ENCODE measurements at places on chromosomes 4 and X.

DNA sequence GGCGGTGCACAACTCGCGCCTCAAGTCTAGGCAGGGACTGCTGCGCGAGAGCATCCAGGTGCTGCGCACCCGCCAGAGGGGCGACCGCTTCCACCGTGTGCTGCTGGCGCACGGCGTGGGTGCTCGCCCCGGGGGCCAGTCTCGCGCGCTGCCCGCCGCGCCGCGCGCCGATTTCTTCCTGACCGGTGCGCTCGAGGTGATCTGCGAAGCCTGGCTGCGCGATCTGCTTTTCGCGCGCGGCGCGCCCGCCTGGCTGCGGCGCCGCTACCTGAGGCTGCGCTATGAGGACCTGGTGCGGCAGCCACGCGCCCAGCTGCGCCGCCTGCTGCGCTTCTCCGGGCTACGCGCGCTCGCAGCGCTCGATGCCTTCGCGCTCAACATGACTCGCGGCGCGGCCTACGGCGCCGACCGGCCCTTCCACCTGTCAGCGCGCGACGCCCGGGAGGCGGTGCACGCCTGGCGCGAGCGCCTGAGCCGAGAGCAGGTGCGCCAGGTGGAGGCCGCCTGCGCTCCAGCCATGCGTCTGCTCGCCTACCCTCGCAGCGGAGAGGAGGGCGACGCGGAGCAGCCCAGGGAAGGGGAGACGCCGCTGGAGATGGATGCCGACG is 1.3 kb downstream of the CHST7 start:
- no peak for DNase-seq

DNA sequence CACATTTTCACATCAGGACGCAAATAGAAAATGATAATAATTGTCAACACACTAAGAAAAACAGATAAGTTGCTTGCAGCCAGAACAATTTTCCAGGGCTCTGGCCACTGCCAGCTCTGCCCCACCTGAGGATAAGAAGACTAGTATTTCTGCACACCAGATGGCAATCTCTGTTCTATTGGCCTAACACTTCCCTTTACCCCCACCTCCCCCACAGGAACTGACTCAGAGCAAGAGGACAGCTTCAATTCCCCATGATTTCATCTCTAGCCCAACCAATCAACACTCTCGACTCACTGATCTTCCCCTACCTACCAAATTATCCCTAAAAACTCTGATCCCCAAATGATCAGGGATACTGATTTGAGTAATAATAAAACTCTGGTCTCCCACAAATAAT is 164.0 kb downstream of the SMARCA1 start:
- peak; percentile 26 for DNase-seq

- no peak for DNase-seq
These were observed 143.0 kb upstream of the FAM241A start for GRCh38 chr4:112002248-112002661.

DNA sequence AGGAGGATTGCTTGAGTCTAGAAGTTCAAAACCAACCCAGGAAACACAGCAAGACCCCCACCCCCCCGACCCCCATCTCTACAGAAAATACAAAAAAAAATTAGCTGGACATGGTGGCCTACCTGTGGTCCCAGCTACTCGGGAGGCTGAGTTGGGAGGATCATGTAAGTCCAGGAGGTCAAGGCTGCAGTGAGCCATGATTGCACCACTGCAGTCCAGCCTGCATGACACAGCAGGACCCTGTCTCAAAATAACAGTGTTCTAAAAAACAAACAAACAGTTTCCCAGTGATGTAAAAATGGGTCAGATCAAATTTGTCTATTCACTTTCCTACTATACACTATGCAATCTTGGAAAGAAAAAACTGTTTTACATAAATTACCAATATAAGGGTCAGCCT is 2.0 kb upstream of the CBR4 start:
- no peak for DNase-seq

GRCh38 chr4:152424396-152424795 is 111.5 kb downstream of the FBXW7 start:
- DNase-seq: no peak

GRCh38 chr4:38696697-38697096 is 32.7 kb downstream of the KLF3 start:
- DNase-seq: no peak

DNA sequence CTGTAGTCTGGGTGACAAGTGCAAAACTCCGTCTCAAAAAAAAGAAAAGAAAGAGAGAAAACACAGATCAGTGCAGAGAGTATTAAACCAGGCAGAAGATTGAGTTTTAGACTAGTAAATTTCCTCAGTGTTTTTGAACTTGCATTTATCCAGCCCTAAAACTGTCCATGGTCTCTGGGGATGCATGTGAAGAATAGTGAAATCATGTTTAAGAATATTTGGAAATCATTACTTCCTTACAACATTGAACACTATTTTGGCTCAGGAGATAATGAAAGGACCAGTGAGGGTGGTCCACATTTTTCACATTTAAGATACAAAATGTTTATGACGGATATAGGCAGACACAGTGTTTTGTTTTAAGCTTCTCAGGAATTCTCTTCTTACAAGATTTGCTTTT is 195.8 kb upstream of the RASGEF1B start:
- no peak for DNase-seq

GRCh38 chrX:141405853-141406492 is 163.7 kb upstream of the SPANXC start:
- peak; percentile 81 for DNase-seq

- peak; percentile 63 for DNase-seq
These were observed 77.3 kb upstream of the NOCT start for GRCh38 chr4:138938366-138938690.

- DNase-seq: no peak
These were observed 42.3 kb upstream of the PPARGC1A start for GRCh38 chr4:23932186-23932585.

DNA sequence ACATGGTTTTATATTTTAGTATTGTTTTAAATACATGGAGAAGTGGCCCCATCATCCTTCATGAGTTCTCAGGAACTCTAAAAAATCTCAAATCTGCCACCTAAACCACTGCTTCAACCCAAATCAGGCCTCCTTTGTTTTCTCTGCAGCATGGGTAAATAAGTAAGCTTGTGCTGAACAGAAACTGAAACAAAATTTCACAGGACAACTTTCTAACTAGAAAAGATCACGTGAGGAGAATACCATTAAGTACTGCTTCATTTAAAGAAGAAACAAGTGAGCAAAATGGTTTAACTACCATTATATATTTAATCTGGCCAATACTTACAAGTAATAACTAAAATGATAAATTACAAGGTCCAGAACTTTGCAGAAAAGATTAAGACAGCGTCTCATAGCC is 2.5 kb downstream of the ARAP2 start:
- no peak for DNase-seq

DNA sequence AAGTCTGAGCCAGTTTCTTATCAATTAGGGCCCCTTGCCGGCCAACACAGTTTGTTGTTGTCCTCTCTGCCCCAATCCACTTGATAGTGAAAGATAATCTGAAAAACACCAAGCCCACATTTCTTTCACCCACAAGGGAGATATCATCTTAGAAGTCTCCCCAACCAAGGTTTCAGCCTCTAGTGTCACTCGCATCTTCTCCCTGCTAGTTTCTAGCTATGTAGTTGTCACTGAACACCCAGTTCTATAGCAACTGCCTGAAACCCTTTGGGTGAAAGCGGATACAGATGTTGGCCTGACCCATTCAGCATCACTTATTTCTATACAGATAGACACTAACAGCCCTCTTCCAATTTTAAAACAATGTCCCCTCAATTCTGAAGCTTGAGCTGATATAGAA is 116.3 kb downstream of the BMP15 start:
- no peak for DNase-seq

GRCh38 chrX:44156726-44157125 is 183.5 kb upstream of the NDP start:
- no peak for DNase-seq

DNA sequence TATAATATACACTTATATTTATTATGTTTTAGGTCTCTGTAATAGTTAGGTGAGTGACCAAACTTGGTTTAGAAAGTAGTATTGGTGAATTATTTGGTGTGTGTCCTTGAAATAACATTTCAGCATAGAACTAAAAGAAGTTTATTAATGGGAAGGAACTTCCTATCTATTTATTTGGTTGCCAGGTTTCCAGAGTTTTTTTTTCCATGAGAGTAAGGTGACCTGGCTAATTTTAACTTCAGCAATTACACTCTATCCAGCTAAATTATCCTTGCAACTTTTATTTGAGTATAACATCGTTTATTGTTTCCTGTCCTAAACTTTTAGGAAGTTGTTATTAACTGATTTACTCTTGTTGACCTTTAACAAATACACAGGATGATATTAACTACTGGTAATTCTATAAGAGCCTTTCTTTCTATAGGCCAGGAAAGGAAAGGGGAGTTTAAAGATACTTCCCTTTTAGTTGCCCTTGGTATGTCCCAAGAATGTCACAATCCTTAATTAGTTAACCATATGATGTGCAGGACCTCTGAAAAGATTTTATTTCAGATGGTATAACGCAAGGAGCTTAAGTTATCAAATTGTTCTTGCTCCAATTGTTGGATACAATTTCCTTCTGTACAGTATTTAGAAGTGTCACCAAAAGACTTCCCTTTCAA is 18.9 kb downstream of the PRDM8 start:
- no peak for DNase-seq

GRCh38 chrX:102957751-102958150 is 20.7 kb downstream of the RAB40AL start:
- DNase-seq: no peak

GRCh38 chr4:47641755-47642154 is 156.7 kb downstream of the ATP10D start:
- peak; percentile 41 for DNase-seq

DNA sequence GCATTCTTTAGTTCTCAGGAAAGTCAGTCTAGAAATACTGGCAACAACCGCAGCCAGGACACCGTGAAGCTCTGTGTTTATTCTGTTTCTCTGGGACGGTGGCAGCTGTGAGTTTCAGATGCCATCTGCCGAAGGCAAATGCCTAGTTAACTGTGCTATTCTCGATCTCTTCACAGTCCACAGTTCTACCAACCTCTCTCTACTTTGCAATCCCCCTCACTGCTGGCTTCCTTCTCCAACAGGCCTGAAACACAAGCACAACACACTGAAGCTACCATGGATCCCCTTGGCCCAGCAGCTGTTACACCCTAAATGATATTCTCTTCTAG is 118.8 kb downstream of the ZNF827 start:
- DNase-seq: no peak

- DNase-seq: no peak
These were observed 69.4 kb upstream of the MAGED1 start for GRCh38 chrX:51824061-51824460.

DNA sequence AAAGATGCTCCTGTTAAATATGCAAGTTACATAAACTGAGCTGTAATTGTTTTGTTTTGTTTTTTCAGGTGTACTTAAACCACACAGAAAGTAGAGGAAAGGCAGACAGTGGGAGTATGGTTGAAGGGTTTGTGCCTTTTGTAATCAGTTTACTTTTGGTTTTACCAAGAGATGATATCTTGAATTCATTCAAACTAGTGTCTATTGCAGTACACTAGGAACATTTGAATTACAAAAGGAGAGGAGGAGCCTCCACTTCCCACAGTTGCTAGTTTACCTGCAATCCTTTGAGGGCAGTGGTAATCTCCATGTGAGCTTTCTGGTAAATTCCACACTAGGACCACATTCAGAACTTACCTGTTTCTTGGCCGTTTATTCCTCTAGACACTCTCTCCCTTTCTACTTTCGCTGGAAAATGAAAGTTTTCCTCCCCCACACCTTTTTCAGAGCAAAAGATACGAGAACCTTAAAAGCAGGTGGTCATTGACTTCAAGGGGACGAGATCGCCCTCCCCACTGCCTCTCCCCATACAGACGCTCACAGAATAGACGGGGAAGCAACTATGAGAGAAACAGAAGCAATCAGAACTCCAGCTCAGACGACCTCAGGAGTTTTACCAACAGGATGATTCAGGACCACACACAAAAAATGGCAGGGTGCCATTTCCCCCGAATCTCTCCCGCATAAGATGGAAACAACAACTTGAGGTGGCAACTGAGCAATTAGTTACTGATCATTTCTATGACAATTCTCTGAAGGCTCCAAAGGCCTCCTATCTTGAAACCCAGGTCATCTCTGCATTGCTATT is 3.3 kb downstream of the RBM47 start:
- peak; percentile 36 for DNase-seq
